Dermis blood vessel endothelial cell (primary cell): ENCODE measurements at places on chromosomes 3 and 15. TPM values are rescaled to one million over a fixed set of nuclear protein-coding genes. Genes with fewer than 3 reads are reported as not detected.

GRCh38 chr3:149736175-149736952 is 15.9 kb downstream of the COMMD2 start:
- no peak for DNase-seq

GRCh38 chr3:64870876-64871646 is 183.3 kb upstream of the ADAMTS9 start:
- no peak for DNase-seq

- no peak for DNase-seq
Measured at GRCh38 chr3:162629372-162629771, 1132.8 kb downstream of the OTOL1 start.

DNA sequence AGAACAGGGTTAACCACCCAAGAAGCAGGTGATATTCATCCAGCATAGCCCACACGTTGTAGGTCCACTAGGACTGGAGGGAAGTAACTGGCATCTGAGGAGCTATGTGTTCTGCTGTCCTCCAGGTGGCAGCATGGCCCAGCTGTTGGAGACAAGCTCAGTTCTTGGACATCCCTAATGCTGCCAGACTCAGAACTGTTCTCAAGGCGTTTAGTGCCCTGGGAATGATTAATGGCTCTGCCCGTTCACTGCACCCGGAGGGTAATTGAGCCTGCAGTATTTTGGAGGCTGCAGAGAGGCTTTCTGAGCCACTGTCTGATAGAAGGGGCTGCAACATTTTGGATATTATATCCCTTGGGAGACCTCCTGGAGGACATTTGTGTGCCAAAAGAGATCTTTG is 521.3 kb upstream of the SEMA6D start:
- peak; percentile 93 for DNase-seq

ARID3B gene
- total RNA-seq: 4.6 and 6.1 TPM in 2 replicates

SV2B gene
- 0.56 and 2.6 TPM in 2 replicates for total RNA-seq

CSTA gene
- total RNA-seq: not detected in 2 replicates

HRG gene
- total RNA-seq: not detected in 2 replicates

CCDC13 gene
- total RNA-seq: 0.28 and 1.0 TPM in 2 replicates
